ENCODE measurements at places on chromosomes 1 and 21.

- no peak for DNase-seq
Observed at GRCh38 chr1:37472281-37472680, 2.1 kb upstream of the ZC3H12A start.

GRCh38 chr1:35557118-35557610 lies at the start of gene KIAA0319L:
KIAA0319L (minus strand) TSS chr1:35557403; CDS start chr1:35554491, 2,912 bp downstream.
- no peak for DNase-seq

GRCh38 chr1:37186246-37186756 lies 152.0 kb upstream of the GRIK3 start:
- no peak for DNase-seq

DNA sequence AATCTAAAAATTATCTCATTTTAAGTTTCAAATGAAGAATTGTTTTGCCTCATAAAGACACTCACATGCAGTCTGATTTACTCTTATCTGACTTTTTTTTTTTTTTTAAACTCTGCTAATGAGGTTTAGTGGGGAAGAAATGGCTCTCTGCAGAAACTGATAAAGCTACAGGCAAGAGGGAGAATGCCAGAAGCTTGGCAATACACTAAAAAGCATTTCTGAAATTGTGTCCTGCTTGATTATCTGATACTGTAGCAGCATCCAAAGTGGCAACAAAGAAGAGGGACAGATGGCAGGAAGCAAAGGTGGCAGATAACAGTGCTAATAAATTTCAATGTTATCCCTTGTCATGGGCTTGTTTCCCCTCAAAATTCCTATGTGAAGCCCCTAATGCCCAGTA lies 1744.9 kb downstream of the NCAM2 start:
- DNase-seq = no peak

GRCh38 chr1:230264342-230264741 lies 161.8 kb downstream of the PGBD5 start:
- no peak for DNase-seq

DNA sequence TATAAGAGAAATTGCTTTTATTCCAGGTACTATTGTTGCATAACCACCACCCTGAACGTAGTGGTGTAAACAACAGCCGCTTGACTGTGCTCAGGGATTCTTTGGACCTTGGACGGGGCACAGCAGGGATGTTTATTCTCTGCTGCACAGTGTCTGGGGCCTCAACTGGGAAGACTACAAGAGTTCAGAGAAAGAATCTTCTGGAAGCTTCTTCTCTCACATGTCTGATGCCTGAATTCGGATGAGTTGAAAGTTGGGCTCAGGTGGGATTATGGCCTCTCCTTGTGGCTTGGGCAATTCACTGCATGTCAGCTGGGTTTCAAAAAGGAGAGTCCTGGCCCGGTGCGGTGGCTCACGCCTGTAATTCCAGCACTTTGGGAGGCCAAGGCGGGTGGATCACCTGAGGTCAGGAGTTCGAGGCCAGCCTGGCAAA lies 19.0 kb upstream of the SSBP3 start:
- no peak for DNase-seq

GRCh38 chr21:33857846-33858666 lies 57.5 kb downstream of the ATP5PO start:
- no peak for DNase-seq

DNA sequence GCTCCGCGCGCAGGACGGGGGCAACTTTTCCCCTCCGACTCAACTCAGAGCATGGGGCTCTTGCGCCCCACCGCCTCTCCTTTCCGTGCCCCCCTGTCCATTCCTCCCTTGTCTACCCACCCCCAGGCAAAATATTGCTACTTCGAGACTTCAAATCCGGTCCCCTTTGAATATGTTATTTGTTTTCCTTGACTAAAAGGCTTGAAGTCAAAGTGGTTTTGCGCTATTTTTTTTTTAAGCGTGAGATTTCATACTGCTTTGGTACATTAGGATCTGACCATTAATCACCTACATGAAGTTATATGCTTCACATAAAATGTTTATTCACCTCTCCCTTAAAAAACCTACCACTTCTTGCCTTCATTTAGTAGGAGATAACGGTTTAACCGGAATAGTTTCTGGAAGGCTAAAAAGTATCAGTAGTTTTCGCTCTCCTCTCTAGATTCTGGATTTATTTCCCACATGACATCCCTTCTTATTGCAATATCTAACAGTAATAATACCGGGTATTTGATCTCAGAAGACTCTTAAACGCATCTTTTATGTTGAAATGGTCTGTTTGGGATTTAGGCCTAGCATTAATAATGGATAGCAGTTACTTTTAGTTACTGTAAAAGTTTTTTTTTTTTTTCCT lies 1.6 kb downstream of the NFIA start:
- DNase-seq = no peak

GRCh38 chr1:243505986-243506689 lies 250.3 kb downstream of the SDCCAG8 start:
- DNase-seq = no peak

DNA sequence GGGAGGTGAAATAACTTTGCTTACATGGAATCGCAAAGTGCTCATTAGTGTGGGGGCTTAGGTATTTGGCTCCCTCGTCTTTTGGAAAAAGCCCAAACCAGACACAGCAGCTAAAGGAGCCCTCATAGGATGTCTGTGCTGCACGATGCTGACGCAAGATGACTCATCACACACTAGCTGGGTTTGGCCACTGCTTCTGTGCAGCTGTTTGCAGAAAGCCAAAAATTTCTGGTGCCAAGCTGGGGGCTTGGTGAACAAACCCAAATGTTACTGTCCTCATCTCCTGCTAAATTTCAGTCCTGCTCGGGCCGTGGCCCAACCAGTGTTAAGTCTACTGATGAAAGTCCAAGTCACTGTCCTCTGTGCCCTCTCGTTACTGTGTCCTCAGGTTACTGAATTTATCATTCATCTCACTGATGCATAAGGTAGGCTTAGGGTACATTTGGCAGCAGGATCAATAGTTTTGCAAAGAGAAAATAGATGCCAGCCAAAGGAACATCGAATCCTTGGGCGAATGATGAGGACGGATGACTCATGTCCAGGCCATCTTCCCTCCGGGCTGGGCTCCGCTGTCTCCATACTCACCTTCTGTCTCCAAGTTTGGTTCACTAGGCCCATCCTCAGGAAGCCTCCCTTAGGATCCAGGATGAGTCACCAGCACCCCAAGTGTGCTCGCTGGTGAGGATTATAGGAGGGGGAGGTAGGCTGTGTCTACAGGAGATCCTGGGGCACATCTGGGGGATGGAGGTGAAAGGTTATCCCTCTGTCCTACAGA lies 177.7 kb downstream of the ADSS2 start:
- DNase-seq = no peak

- DNase-seq = no peak
Observed at GRCh38 chr1:43313771-43314170, 13.0 kb downstream of the TIE1 start.
